ENCODE measurements at places on chromosomes 11 and 22.

DNA sequence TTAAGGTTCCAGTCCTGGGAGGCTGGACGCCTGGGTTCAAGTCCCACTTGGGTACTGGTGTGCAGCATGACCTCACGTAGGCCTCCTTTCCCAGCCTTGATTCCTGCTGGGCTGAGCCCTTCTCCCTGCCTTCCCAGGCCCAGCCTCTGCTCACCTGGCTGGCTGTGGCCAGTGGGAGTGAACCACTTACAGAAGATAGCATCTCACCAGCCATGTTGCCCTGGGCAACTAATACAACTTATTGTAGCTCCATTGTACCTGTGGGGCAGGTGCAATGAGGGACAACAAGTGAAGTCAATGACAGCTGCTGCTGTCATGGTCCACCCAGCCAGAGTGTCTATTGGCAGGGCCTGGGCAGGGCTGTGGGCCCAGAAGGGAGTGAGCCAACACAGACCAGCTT lies 48.4 kb upstream of the MPEG1 start:
- DNase-seq: no peak

- no peak for DNase-seq
Measured at GRCh38 chr22:49213731-49214352, 613.8 kb downstream of the BRD1 start.

DNA sequence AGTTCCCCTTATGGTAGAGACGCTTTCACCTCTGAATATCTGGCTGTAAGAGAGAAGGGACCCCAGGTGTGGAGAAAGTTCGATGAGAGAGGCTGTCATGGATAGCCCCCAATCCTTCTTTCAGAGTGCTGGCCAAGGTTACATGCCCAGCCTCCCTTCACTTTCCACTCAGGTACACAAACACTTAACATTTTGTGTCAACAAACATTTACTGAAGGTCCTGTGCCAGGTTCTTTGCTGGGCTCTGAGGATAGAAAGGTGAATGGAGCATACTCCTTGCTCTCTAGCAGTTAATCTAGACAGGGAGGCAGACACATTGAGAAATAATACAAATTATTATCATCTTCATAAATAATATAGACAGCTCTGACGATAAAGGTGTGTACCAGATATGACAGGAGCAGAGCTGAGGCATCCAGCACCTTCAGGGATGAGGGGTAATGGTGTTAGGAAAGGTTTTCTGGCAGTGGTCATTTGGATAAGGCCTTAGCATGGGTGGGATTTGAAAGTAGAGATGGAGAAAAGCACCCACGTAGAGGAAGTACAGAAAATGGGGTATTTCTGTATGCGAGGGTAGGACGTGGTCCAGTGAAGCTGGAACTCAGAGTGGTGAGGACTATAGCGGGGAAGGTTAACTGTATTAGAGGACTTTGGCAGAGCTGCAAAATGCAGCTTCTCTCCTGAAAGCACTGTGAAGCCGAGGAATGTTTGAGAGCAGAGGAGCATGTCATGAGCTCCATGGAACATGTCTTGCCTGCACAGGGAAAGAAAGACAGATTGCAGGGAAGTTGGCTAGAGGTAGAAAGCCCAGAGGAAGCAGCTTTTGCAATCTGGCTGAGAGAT lies 19.6 kb downstream of the PPFIBP2 start:
- no peak for DNase-seq

- DNase-seq: peak; percentile 55
Measured at GRCh38 chr11:65891219-65892136, 1.0 kb downstream of the CCDC85B start.

- no peak for DNase-seq
Measured at GRCh38 chr11:38718049-38718448, 2120.0 kb upstream of the RAG2 start.

GRCh38 chr11:104380358-104380757 lies 216.4 kb upstream of the PDGFD start:
- DNase-seq: no peak

Data from lung (tissue), 17 donors.